ENCODE measurements at places on chromosomes 1 and 21. TPM values are rescaled to one million over a fixed set of nuclear protein-coding genes. Genes with fewer than 3 reads are reported as not detected.

LCE1B gene
- total RNA-seq: not detected

IFI16 gene
- total RNA-seq: 308 TPM

NR5A2 gene
- not detected for total RNA-seq

KRTAP19-3 gene
- not detected for total RNA-seq

KCNJ9 gene
- total RNA-seq: 0.04 TPM

INSRR gene
- 0.18 TPM for total RNA-seq

SPRR1A gene
- total RNA-seq: not detected

LBR gene
- total RNA-seq: 194 TPM

SMG5 gene
- total RNA-seq: 64.6 TPM

PDPN gene
- total RNA-seq: not detected

KRTAP11-1 gene
- not detected for total RNA-seq

KIF17 gene
- 0.25 TPM for total RNA-seq

GRCh38 chr1:54519709-54520108, 28.3 kb upstream of the ACOT11 start:
- H3K36me3 ChIP-seq: no peaks in the 10 kb centered on the region
- DNase-seq: peak; percentile 36
- H3K4me3 ChIP-seq: no peak overlapping the region
- H3K27me3 ChIP-seq: no peaks in the 10 kb centered on the region
- H3K27ac ChIP-seq: no peak overlapping the region
- H3K4me1 ChIP-seq: no peaks in the 10 kb centered on the region

DNA sequence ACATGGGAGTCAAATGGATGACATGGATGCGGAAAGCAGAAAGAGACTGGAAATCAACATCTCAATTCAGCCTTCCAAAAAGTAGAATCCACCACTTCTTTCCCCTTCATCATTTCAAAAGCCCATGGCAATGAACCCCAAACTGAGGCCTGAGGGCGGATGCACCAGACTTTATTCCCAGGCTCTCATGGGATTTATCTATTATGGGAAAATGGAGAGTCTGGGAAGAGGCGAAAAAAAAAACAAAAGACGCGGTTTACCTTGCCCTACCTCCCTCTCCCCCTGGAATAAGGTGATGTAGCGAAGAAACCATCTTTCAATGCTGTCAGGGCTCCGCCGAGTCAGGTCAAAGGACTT, 624 bp downstream of the KIFAP3 start:
- no peak for DNase-seq
- H3K27me3 ChIP-seq: no peaks in the 10 kb centered on the region
- H3K36me3 ChIP-seq: no peaks in the 10 kb centered on the region
- peaks cover 49% of the 10 kb centered on the region for H3K4me1 ChIP-seq
- peak overlapping the region; percentile 87 for H3K27ac ChIP-seq

- peaks cover 2% of the 10 kb centered on the region for H3K4me1 ChIP-seq
- H3K36me3 ChIP-seq: no peaks in the 10 kb centered on the region
- peaks cover 27% of the 10 kb centered on the region for H3K27me3 ChIP-seq
- DNase-seq: no peak
These were observed 274.8 kb upstream of the KAZN start for GRCh38 chr1:14323568-14324247.

DNA sequence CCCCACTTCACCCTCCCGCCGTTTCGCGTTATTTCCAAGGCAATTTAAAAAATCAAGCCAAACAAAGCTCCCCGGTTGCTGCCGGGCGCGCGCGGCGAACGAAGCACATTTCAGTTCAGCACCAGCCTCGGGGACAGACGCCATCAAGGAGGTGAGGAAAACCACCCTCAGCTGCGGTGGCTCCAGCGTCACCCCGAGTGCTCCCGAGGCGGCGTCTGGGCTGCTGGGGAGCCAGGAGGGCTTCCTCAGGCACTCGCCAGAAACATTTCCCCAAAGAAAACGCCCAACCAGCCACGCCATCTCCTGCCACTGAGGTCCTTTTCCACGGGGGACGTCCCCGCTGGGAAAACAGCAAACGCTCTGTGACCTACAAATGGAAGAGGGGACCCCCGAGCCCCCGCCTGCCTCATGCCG, 623 bp downstream of the GNG4 start:
- peaks cover 59% of the 10 kb centered on the region for H3K27me3 ChIP-seq
- H3K27ac ChIP-seq: peak overlapping the region; percentile 59
- peak overlapping the region; percentile 73 for H3K4me3 ChIP-seq
- peaks cover 9% of the 10 kb centered on the region for H3K4me1 ChIP-seq

DNA sequence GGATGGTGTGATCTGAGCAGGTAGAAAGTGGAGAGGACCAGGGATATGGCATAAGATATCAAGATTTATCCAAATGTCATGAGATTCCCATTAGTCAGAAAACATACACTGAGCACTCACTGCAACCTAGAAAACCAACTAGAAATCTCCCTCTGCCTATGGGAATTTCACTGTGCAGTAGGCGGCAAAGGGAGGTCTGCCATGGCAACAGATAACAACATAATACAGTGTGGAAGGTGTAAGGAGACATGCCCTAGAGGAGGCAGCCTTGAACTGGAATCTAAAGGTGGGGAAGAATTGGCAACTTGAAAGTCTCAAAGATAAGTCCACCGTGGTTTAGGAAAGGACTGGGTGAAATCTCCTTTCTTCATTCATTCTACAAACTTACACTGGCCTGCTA, 238.4 kb downstream of the ATG4C start:
- peaks cover 7% of the 10 kb centered on the region for H3K27me3 ChIP-seq
- no peak for DNase-seq
- H3K4me1 ChIP-seq: no peaks in the 10 kb centered on the region

GRCh38 chr1:51488372-51489050, 30.6 kb downstream of the EPS15 start:
- H3K27ac ChIP-seq: no peak overlapping the region
- no peak for DNase-seq
- H3K4me3 ChIP-seq: no peak overlapping the region
- H3K36me3 ChIP-seq: peaks cover 7% of the 10 kb centered on the region
- H3K27me3 ChIP-seq: no peaks in the 10 kb centered on the region

- H3K27ac ChIP-seq: no peak overlapping the region
- no peak for DNase-seq
- H3K4me3 ChIP-seq: no peak overlapping the region
- H3K36me3 ChIP-seq: no peaks in the 10 kb centered on the region
These were observed 68.0 kb downstream of the LMX1A start for GRCh38 chr1:165288350-165289120.

DNA sequence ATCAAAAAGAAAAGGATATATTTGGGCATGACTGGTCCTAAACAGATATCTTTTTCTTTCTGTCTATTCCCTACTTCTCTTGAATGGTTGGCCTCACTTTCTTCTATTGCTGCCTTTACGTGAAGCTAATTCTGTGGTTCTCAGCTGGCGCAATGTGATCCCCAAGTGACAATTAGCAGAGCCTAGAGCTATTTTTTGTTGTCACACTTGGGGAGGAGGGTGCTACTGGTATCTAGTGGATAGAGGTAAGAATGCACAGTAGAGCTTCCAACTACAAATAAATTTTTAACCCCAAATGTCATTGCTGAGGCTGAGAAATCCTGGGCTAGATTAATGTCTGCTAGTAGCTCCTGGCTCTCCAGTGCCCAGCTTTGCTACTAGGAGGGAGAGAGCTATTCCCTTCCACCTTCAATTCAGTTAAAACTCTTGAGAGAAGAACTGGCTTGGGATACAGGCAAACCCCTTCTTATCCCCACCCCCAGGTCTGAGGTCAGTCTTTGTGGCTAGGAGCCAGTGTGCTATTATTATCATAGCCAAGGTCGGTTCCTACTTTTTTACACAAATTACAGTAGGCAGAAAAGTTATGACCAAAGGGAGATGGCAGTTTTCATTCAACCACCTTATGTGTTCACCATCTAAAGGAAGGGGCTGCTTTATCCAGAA, 102.1 kb downstream of the SNX7 start:
- H3K36me3 ChIP-seq: no peaks in the 10 kb centered on the region
- H3K27me3 ChIP-seq: no peaks in the 10 kb centered on the region
- H3K27ac ChIP-seq: no peak overlapping the region
- no peak for DNase-seq
- H3K4me3 ChIP-seq: no peak overlapping the region
- peaks cover 8% of the 10 kb centered on the region for H3K4me1 ChIP-seq

DNA sequence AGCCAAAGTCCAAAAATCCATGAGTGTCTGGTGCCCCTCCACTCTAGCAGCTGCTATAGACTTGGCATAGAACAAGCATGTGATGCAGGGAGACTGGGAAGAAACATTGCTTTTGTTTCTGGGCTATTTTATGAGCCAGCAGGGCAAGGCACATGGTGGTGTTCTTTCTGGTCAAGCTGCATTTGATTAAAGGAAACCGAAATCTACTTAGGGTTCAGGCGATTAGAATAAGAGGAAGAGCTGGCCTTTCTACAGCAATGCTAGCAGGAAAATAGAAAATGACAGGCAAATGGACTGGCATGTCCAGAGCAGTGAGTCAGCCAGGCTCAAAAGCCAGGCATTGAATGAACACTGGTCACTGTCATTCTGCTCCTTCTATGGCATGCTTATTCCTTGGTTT, 28.5 kb upstream of the ARHGAP29 start:
- no peak for DNase-seq
- no peaks in the 10 kb centered on the region for H3K4me1 ChIP-seq
- peaks cover 22% of the 10 kb centered on the region for H3K27me3 ChIP-seq

- DNase-seq: peak; percentile 77
- H3K27me3 ChIP-seq: no peaks in the 10 kb centered on the region
- H3K36me3 ChIP-seq: no peaks in the 10 kb centered on the region
- H3K27ac ChIP-seq: no peak overlapping the region
- H3K4me1 ChIP-seq: peaks cover 2% of the 10 kb centered on the region
- no peak overlapping the region for H3K4me3 ChIP-seq
These were observed 6.8 kb upstream of the BSDC1 start for GRCh38 chr1:32400876-32401631.

DNA sequence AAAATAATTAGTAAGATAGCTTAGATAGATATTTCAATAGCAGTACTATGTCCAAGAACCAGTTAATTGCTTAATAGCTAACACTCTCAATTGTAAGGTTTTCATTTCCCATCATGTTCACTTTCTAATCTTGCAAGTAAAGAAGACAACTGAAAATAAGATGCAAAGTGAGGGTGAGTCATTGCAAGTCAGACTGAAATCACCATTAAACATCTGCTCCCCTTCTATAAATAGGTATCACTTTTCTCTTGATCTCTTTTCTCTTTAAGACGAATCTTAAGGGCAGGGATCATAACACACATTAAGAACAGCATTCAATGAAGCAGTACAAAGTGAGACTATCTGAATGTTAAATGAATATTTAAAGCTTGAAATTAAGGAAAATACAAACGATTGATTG, 40.4 kb downstream of the UBR4 start:
- H3K4me1 ChIP-seq: peaks cover 22% of the 10 kb centered on the region
- H3K27me3 ChIP-seq: no peaks in the 10 kb centered on the region
- peak overlapping the region; percentile 96 for H3K27ac ChIP-seq
- peaks cover 82% of the 10 kb centered on the region for H3K36me3 ChIP-seq
- no peak for DNase-seq

- DNase-seq: no peak
- H3K27me3 ChIP-seq: peaks cover 8% of the 10 kb centered on the region
- H3K36me3 ChIP-seq: no peaks in the 10 kb centered on the region
These were observed 26.7 kb downstream of the HLX start for GRCh38 chr1:220905650-220906560.

GRCh38 chr1:29944253-29944905, 708.1 kb downstream of the PTPRU start:
- no peaks in the 10 kb centered on the region for H3K4me1 ChIP-seq
- H3K4me3 ChIP-seq: no peak overlapping the region
- H3K27me3 ChIP-seq: peaks cover 11% of the 10 kb centered on the region
- H3K36me3 ChIP-seq: no peaks in the 10 kb centered on the region

- no peak overlapping the region for H3K27ac ChIP-seq
- no peaks in the 10 kb centered on the region for H3K4me1 ChIP-seq
- H3K36me3 ChIP-seq: peaks cover 65% of the 10 kb centered on the region
- DNase-seq: no peak
These were observed 34.0 kb downstream of the FLVCR1 start for GRCh38 chr1:212892108-212892507.

GRCh38 chr1:40588586-40588985, 57.1 kb downstream of the ZNF684 start:
- no peak for DNase-seq
- peaks cover 9% of the 10 kb centered on the region for H3K4me1 ChIP-seq
- no peak overlapping the region for H3K27ac ChIP-seq

DNA sequence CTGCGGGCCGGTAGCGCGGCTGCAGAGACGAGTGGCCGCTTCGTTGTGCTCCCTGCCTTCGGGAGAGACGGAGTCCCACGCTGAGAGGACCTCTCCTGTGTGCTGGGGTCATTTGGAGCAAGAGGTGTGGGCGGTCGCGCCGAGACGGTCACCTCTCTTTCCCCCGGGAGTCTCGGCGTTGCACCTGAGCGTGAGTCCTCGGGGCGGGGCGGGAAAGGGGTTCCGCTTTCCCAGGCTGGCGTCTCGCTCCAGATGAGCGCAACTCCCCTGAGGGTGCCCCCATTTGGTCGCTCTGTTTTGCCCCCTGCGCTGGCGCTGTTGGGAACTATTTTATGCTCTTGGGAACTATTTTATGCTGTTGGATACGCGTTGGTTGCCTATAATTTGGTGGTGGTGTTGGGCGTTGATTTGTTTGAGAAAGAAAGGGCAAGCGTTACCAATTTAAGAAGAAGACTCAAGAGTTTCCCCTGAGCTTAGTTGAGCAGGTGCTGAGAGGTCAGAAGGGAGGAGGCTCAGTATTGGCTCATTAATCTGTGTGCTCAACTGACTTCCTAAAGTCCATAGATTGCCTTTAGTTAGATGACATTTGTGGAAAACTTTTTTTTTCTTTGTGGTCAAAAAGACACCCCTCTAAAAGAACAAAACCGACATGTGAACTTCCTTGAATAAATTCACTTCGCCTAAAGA, 683 bp downstream of the LRRC8B start:
- peak; percentile 60 for DNase-seq
- H3K4me1 ChIP-seq: peaks cover 25% of the 10 kb centered on the region
- H3K4me3 ChIP-seq: no peak overlapping the region
- no peaks in the 10 kb centered on the region for H3K27me3 ChIP-seq

DNA sequence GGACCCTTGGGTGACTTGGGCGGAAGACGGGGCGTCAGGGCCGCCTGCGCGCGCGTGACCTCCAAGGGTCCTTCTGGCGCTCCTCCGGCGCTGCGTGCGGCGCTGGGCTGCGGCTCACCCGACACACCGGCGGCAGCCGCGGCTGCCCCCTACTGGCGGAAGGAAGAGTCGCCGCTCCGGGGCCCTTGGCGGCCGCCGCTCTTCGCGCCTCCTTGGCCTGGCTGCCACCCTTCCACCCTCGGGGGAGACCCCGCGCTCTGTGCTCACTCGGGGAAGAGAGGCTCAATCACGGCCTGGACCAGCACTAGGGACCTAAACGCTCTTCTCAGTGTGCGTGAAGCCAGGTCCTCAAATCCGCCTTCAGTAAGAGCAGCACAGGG, 89.7 kb downstream of the DMRTA2 start:
- no peaks in the 10 kb centered on the region for H3K36me3 ChIP-seq
- peaks cover 3% of the 10 kb centered on the region for H3K4me1 ChIP-seq
- peak; percentile 83 for DNase-seq
- no peak overlapping the region for H3K27ac ChIP-seq

Data from activated CD4-positive, alpha-beta T cell treated with anti-CD3 and anti-CD28 coated beads for 36 hours (primary cell).